WTC11 (cell line): ENCODE measurements at places on chromosomes 1 and 21.

DNA sequence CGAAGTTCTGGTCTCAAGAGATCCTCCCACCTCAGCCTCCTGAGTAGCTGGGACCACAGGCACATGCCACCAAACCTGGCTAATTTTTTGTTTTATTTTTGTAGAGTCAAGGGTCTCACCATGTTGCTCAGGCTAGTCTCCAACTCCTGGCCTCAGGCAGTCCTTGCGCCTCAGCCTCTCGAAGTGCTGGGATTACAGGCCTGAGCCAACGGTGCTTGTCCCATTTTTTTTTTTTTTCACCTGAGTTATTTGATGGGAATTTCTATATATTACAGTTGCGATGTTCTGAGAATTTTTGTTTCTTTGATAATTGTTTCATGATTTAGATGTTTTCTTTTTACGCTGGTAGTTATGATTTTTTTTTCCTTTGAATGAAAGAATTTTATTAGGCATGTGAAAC, 2.5 kb downstream of the RABGAP1L start:
- no peak for DNase-seq

DNA sequence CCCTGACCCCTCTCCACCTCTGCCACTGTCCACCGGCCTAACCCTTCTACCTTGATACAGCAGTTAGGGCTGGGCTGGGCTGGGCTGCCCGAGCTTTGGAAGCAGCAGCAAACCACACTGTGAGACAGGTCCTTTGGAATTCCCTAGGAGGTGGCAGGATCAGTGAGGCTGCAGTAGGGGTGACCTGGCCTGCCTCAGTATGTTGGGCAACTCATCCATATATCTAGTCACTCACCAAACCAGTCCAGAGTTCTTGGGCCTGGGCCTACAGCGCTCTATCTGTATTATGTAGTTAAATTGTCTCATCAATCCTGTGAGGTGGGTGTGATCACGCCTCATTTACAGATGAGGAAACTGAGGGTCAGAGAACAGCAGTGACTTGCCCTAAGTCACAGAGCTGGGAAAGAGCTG, 13.3 kb upstream of the SYNC start:
- DNase-seq: no peak

- no peak for DNase-seq
These were observed 206.4 kb upstream of the FOXD3 start for GRCh38 chr1:63116016-63116415.

DNA sequence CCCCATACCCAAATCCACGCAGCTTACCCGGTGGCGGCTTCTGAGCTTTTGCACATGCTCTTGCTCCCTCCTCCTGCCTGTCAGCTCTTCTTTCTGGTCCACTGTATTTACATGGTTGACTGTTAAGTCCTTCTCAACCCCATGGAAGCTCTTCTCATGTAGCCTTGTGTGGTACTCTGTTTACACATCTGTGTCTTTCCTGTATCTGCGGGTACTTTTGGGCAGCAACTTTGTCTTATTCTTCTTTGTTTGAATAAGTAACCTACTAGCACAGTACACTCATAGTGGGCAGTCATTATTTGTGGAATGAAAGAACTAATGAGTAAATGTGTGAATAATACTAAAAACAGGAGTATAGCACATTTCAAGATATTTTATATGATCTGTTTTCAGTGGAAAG, 88.5 kb upstream of the GPR88 start:
- DNase-seq: no peak

- DNase-seq: no peak
These were observed 990 bp upstream of the MRPS6 start for GRCh38 chr21:34072145-34073031.

DNA sequence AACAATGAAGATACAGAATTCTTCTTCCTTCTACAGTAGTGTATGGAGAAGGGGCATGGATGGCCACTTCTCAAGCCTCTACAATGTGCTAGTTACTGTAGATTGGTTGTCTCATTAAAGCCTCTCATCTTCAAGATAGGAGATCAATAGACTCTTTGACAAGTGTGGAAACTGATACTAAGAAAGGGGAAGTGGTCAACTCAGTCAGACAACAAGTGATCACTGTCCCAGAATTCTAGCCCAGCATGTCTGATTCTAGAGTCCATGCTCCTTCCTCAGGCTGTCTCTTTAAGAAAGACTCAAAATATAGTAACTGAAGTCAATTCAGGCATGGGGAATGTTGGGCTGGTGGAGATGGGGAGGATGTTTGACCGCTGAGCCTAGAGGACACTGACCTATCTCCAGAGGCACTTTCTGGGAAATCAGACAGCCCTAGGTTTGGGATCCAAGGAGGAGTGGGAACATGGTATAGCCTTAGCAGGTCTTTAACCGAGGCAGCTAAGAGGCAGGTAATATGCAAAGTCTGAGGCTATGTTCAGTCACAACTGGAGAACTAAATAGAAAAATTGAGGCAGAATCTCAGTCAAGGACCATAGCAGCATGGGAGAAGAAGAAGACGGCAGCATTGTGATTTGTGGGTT, 39.3 kb upstream of the EYA3 start:
- no peak for DNase-seq

DNA sequence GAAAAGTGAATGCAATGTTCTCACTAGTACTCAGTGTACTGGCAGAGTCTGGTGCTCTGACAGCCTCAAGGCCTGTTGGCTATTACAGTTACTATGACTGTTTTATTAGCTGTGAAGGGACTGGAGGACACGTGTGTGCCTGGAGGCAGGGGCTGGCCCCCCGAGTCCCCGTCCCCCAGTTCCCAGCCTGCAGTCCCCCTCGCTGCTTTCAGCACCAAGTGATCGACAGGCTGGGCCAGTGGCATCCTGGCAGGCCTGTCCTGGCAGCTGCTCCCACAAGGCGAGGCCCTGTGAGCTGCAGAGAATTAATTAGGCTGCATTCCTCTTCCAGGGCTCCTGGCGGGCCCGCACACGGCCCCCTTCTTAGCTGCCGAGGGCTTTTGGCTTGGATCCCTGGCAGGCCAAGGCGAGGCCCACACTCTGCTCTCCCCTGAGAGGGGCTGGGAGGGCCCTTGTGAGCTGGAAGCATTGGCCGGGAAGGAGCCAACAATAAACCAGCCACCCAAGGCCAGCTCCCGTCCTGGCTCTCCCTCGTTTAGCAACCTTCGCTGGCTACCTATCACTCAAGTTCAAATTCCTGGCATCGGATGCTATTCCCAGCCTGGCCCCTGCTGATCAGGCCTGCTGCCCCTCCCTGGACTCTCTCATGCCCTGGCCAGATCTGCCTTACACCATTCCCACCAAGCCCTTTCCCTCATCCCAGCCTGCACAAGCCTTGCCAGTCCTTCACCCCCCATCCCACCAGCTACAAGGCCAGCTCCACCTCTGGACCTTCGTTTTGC, 9.8 kb downstream of the EDN2 start:
- no peak for DNase-seq

GRCh38 chr1:114108751-114109255, 44.9 kb downstream of the SYT6 start:
- DNase-seq: no peak
